ENCODE measurements at places on chromosomes 1 and 21.

DNA sequence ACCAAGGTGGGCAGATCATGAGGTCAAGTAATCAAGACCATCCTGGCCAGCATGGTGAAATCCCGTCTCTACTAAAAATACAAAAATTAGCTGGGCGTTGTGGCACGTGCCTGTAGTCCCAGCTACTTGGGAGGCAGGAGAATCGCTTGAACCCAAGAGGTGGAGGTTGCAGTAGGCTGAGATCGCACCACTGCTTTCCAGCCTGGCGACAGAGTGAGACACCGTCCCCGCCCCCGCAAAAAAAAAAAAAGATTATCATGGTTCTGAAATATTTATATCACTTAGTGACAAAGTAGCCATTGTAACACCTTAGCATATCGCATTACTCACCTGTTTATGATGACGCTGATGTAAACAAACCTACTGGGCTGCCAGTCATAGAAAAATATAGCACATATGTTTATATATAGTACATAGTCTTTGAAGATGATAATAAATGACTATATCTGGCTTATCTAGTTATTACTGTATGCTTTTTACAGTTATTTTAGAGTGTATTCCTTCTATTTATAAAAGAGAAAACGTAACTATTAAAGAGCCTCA is 160.2 kb downstream of the NCAM2 start:
- no peak for DNase-seq

DNA sequence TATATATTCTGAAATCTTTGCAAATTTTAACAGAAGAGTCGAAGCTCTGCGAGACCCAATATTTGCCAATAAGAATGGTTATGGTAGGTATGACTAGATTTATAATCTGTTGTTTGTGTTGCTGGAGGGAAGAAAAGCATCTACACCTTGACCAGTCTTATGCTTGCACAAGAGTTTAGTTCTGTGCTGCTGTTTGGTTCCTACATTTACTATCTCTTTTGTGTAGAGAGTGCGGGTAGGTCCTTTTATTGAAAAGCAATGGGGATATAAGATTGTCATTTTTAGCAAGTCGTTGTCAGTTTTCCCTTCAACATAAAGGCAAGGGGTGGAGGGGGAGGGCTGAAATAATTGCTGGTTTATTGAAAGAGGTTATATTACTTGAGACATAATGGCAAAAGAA is 396 bp downstream of the ELAVL4 start:
- no peak for DNase-seq

- DNase-seq, result no peak
Measured at GRCh38 chr1:34858901-34859445, 576 bp downstream of the SMIM12 start.

DNA sequence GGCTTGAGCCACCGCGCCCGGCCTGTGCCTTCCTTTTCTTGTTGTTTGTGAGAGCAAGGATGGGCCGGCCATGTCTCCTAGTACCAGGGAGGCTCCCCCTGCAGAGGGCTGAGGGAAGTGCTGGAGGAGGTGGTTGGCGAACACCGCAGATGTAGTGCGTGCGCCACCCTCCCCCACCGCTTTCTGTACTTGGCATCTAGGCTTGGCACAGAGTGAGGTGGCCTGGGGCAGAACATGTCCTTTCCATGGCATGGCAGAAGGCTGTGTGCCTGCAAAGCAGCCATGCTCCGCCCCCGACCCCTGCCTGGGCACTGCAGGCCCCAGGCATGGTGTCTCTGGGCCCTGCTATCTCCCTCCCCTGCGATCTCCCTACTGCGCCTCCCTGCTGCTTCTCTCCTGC is 30.7 kb downstream of the ALPL start:
- no peak for DNase-seq

DNA sequence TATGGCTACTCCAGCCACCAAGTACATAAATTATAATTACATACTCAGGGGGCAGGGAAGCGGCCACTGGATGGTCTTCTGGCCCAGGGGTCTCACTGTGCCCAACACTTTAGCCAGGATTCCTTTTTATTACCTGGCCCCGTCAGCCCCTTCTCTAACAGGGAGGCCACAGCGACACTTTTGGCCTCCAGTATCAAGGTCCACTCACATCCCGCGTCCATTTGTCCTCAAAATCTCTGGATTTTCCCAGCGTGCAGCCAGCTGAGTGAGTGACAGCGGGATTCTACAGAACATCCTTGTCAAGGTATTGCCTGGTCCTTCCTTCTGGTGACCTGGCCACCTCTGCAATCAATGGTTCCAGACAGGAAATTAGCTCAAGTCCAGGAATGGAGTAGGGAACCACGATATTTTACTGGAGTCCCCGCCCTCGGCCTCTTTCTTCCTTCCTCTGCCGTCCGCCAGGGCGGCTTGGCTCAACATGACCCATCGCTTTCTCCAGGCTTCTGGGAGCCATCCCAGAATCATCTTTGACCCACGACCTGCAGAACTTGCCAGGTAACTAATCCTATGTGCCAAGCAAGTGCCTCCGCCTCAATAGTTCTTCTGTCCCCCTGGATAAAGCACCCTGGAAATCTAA is 2.7 kb upstream of the COL6A2 start:
- no peak for DNase-seq

DNA sequence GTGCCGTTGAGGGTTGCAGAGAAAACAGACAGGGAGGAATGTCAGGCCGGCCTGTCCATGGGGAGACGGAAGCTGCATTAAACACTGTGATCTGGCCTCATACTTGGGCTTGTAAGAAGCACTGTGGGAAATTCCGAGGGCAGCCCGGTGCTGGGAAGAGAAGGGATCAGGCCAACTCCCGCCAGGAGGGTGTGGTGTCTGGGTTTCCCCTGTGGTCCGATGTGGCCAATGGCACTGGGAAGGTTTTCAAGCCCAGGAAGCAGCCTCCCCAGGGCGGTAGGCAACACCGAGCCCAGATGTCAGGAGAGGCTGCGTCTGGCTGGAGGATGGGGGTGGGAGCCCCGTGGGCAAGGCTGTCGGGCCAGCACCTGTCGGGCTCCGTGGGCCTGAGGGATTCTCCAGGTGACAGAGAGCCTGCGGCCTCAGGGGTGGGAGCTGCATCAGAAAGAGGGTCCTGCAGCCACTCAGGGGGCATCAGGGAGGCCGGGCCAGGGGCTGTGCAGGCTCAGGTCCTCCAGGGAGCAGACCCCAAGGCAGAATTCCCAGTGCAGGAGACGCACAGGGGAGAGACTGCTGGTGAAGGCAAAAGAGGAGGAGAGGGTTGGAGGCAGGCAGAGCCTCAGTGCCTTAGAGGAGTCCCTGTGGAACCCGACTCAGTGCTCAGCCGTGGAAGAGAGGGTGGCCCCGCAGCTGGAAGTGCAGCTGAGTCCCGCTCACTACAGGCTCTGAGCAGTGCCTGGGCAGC is 8.4 kb downstream of the UBASH3A start:
- DNase-seq, result no peak

DNA sequence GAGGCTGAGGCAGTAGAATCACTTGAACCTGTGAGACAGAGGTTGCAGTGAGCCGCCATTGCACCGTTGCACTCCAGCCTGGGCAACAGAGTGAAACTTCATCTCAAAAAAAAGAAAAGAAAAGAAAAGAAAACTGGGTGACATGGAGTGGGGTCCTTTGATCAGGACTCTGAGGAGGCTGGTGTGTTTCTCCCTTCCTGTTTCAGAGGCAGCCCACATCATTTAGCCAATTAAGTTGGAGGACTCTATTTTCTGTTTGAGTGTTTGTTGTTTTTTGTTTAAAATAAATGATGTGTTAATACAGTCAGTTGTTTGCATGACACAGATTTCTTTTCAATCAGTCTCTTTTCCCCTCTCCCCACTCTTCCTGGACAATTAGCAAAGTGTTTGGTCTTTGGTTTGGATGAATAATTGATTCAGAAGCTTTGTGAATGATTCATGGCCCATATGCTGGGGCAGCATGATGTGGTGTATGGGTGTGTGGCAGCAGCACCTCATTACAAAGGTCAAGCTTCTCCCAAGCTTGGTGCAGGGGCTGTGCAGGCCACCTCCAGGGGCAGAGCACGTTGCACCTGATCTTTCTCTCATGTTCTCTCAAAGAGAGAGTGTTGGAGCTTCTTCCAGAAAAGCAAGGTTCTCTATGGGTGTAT is 48.8 kb downstream of the CACNA1E start:
- no peak for DNase-seq

DNA sequence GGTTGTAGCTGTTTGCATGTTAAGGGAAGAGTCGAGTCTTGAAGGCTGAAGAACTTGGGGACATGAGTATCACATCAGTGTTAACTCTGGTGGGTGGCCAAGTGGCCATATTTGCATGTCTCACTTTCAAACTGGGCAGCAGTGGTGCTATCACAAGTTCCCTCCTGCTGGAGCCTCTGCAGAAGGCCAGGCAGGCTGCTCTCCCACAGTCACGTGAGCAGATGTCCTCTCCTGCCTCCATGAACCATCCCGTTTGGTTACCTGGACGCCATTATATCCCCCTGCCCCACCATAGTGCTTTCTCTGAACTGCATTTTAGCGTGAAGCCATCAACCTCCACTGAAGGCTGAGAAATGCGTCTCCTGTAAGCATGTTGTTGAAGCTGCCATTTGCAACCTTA is 205.1 kb upstream of the LMO4 start:
- DNase-seq, result no peak

Data from HS-27A (cell line).